Activated T-helper 1 cell treated with anti-CD3 and anti-CD28 coated beads, Interleukin-12 subunit alpha, Interleukin-12 subunit beta, Interleukin-2, Interleukin-4 antibody, amounts not matched to agents 30 ng/mL and 10 ng/mL and 1 ng/mL, durations not matched to agents 14 hours and 24 hours and 36 hours (primary cell): ENCODE measurements at places on chromosomes 12 and 14. TPM values are rescaled to one million over a fixed set of nuclear protein-coding genes. Genes with fewer than 3 reads are reported as not detected.

Gene HOXC13
- not detected in 2 replicates for total RNA-seq

Gene KRT83
- not detected in 2 replicates for total RNA-seq

Gene GPR137C
- total RNA-seq, result 0.10 and 0.34 TPM in 2 replicates

- no peaks in the 10 kb centered on the region for H3K4me1 ChIP-seq
- H3K36me3 ChIP-seq, result peaks cover 2% of the 10 kb centered on the region
- H3K4me3 ChIP-seq, result no peak overlapping the region
- no peak for DNase-seq
- H3K27ac ChIP-seq, result no peak overlapping the region
- no peaks in the 10 kb centered on the region for H3K27me3 ChIP-seq
These were observed 402.2 kb downstream of the AEBP2 start for GRCh38 chr12:19841451-19841850.

DNA sequence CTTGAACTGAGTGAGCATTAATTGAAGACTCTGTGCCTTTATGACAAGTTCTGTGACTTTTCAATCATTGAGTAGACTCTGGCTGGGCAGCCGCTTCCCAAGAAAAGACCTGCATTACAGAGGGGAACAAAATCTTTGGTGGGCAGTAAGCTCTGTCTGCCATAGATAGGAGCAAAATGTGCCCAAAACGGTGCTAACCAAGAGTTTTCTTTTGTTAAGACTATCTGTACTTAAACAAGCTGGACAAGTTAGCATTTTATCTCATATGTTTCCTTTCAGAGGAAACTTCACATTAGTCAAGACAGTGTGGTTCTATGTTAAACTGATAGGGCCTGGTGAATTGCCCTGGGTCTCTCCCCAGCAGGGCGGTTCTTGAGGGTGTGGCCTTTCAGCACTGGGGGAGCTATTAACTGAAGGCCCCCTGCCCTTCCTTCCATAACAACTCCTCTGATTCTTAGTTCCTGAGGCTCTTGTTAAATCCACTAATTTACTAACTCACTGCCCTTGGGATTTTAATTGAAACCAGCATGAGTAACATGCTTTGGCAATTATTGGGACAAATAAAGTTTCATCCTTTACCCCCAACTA lies 219.6 kb downstream of the KTN1 start:
- peaks cover 30% of the 10 kb centered on the region for H3K36me3 ChIP-seq
- DNase-seq, result no peak
- no peaks in the 10 kb centered on the region for H3K27me3 ChIP-seq
- no peak overlapping the region for H3K4me3 ChIP-seq
- H3K4me1 ChIP-seq, result peaks cover 56% of the 10 kb centered on the region

DNA sequence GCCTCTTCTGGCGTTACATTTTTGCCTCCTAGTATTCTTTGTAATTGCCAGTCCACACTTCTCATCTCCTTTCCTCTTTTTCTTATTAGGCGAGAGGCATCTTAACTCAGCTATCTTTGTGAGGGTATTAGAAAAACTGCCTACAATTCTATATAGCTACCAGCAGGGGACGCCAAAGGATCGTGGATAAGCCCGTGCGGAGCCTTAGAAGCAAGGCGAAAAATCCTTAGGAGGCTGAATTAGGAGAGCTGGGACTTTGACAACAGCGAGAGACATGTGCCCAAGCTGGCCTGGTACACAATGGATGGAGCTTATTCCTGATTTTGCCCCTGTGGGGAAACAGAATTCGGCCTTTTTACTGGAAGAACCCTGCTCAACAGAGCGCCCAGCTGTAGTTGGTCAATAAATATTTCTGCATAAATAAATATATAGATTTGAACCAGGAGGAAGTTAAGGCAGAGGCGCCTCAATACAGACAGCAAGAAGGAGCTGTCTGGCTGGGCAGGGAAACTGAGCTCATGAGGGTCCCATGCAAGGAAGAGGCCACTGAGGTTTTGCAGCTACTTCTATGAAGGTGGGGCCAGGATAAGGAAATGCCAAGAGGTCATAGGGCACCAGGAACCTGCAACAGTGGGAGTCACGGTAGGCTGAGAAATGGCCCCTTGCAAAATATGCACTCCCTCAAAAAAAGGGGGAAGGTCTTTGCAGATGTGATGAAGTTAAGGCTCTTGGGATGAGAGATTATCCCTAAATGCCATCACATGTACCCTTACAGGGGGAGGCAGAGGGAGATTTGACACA lies 14.6 kb upstream of the RBM19 start:
- no peak overlapping the region for H3K27ac ChIP-seq
- H3K36me3 ChIP-seq, result no peaks in the 10 kb centered on the region
- no peak overlapping the region for H3K4me3 ChIP-seq
- peaks cover 4% of the 10 kb centered on the region for H3K27me3 ChIP-seq
- no peaks in the 10 kb centered on the region for H3K4me1 ChIP-seq

- no peak overlapping the region for H3K4me3 ChIP-seq
- peaks cover 15% of the 10 kb centered on the region for H3K27me3 ChIP-seq
- H3K36me3 ChIP-seq, result no peaks in the 10 kb centered on the region
- no peak for DNase-seq
- no peak overlapping the region for H3K27ac ChIP-seq
These were observed 93.4 kb upstream of the ESRRB start for GRCh38 chr14:76282581-76282980.

DNA sequence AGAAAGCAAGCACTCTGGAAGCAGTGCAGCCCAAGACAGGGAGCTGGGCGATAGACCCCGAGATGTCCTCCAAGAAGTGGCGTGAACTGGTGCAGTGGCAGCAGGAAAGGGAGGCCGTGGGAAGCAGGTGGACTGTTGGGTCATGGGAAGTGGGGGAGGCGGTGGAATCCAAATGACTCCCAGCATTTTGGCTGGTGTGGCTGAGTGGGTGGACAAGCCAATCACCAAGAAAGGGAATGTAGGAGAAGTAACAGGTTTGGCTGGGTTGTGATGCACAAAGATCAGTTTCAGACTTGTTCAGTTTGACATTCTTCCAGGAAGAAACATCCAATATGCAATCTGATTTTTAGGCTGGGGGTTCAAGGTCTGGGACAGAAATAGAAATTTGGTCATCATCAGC lies 46.0 kb upstream of the KTN1 start:
- H3K36me3 ChIP-seq, result no peaks in the 10 kb centered on the region
- no peak for DNase-seq
- H3K4me3 ChIP-seq, result no peak overlapping the region

- DNase-seq, result no peak
- H3K36me3 ChIP-seq, result no peaks in the 10 kb centered on the region
- H3K4me1 ChIP-seq, result no peaks in the 10 kb centered on the region
- peaks cover 5% of the 10 kb centered on the region for H3K27me3 ChIP-seq
These were observed 3.9 kb downstream of the CD163 start for GRCh38 chr12:7499636-7500035.

DNA sequence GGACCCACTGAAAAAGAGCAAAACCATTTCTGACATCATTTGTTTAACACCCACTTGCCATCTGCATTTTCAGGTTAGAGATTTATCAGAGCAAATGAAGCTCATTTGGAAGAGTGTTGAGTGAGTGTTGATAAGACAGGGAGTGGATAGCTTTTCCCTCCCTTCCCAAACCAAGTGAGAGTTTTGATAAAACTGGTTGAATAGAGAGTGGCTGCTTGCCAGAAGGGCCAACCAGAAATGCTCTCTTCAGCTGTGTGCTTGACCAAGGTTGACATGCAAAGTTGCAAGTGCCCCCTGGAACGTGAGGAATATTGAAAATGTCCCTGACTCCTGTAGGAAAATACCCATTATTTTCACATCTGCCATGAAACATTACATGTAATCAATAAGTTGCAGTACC lies 1487.0 kb upstream of the FLRT2 start:
- H3K27me3 ChIP-seq, result no peaks in the 10 kb centered on the region
- no peak overlapping the region for H3K4me3 ChIP-seq
- no peaks in the 10 kb centered on the region for H3K36me3 ChIP-seq
- no peaks in the 10 kb centered on the region for H3K4me1 ChIP-seq

DNA sequence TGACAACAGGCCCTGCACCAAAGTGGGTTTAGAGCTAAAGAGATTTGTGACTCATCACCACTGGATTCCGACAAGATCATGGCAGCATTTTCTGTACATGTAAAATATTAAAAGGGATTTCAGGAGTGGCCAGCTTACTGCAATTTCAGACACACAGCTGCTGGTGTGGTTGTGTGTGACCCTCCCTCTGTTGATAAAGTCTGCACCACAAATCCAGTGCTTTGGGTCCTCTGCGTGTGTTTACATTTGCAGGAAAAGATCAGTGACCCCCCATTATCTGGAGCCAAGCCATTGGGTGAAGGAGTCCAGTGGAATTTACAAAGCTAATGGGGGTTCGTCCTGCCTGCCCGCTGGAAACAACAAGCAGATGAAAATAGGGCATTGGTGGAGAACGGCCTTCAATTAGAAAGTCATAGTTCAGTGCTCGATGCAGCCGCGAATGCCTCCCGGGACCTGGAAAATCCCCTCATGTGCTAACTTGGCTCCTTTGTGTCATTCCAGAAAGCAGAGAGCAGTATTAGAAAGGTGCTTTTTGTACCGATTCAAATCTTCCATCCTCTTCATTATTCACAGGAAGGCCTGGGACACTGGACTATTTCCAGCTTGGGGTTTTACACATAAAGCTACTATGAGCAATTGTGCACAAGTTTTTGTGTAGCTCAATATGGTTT lies 188.5 kb upstream of the TMEM132C start:
- H3K27me3 ChIP-seq, result no peaks in the 10 kb centered on the region
- H3K27ac ChIP-seq, result no peak overlapping the region
- H3K4me1 ChIP-seq, result no peaks in the 10 kb centered on the region
- no peak overlapping the region for H3K4me3 ChIP-seq
- no peaks in the 10 kb centered on the region for H3K36me3 ChIP-seq

DNA sequence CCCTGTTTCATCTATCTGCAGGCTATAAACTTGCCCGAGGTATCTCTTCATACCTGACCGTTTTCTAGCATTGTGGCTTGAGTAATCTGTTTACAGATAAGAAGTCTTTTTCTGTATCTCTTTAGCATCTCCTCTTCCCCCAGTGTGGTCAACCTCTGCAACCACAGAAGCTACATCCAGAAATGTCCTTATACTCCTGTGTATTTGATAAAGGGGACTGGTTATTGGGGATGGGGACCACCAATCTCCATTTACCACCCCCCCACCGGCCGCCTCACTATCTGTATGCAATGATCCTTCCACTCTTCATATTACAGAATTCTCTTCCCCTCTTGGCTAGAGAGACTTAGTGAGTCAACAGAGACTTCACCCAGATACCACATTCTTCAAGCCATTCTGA lies 3.4 kb upstream of the RPAP3 start:
- peaks cover 43% of the 10 kb centered on the region for H3K4me1 ChIP-seq
- no peak overlapping the region for H3K4me3 ChIP-seq
- DNase-seq, result no peak

DNA sequence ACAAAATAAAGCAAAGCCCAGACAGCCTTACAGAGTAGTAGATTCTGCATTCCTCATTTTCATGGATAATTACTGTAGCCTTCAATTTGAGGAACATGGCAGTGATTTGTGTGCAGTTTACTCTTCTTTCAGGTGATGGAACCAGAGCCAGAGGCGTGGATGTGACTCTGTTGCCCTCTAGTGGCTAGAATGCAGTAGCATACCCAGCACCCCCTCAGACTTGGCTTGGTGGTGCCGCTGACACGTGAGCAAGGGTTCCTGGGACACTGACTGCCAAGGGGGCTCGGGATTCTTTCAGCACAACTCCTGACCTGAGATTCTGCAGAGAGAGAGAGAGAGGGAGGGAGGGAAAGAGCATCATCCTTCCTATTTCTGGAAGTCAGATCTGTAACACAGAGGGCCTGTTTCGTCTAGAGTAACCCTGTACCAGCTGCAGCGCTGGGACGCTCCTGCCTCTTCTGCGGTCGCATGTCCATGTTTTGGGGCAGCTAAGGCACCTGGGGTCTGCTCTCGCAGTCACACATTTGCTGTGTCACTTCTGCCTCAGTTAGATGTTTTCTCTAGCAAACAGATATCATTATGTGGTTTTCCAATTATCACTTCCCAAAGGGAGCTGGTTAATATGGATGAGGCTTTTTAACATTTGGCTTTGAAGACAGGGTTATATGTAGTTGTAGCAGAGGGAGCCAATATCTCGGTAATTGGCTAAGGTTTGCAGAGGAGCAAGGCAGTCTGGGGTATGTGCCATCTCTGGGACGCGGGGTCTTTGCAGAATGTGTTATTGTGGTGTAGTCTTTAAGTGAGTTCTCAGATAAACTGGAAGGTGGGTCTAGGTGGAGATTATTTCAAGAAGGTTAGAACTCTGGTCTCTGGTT lies 428.1 kb downstream of the NRXN3 start:
- no peaks in the 10 kb centered on the region for H3K36me3 ChIP-seq
- DNase-seq, result peak; percentile 4
- no peaks in the 10 kb centered on the region for H3K27me3 ChIP-seq
- H3K4me3 ChIP-seq, result no peak overlapping the region
- H3K4me1 ChIP-seq, result no peaks in the 10 kb centered on the region
- H3K27ac ChIP-seq, result no peak overlapping the region

DNA sequence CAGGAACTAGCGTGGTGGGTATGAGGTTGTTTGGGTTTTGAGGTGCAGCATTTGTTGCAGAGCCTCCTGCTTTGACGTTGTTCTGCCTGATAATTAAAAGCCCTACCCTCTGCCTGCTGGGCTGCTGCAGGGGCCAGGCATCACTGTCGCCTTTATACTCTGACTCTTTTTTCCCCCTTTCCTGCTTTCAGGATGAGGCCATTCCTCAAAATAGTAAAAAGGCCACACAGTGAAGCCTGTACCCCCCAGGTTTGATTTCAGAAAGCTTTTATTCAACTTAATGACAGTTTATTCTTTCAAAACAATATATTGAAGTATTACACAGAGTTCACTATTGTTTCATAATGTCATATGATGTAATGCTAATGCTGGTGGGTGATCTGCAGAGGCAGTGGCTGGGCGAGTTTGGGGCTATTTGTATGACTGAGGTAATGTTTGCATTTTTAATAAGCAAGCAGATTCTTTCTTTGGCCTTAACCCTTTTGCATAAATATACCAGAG lies 9.1 kb downstream of the BORCS5 start:
- H3K27ac ChIP-seq, result no peak overlapping the region
- no peak overlapping the region for H3K4me3 ChIP-seq
- no peaks in the 10 kb centered on the region for H3K27me3 ChIP-seq
- H3K4me1 ChIP-seq, result peaks cover 51% of the 10 kb centered on the region
- no peak for DNase-seq

DNA sequence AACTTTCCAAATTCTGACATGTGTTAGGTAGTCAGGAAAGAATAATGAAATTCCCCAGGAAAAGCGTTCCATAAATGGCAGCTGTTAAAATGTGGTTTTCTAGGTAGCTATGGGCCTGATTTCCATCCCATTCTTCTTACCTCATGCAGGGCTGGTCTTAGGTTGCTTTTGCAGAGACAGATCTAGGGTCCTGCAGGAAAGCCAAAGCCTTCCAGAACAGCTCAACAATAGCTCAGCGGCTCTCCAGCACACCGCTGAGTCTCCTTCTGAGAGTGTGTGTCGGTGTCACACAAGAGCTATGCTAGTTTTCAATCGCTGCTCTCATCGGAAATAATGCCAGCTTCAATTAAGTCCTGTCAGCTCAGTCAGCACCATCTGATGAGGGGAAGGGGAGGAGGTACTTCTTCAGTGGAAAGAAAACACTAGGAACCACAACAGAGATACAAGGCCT lies 106.7 kb downstream of the TMEM30B start:
- H3K4me1 ChIP-seq, result peaks cover 37% of the 10 kb centered on the region
- H3K4me3 ChIP-seq, result no peak overlapping the region
- peaks cover 1% of the 10 kb centered on the region for H3K36me3 ChIP-seq
- peak overlapping the region; percentile 42 for H3K27ac ChIP-seq

- no peaks in the 10 kb centered on the region for H3K36me3 ChIP-seq
- H3K27ac ChIP-seq, result no peak overlapping the region
- DNase-seq, result no peak
- H3K4me1 ChIP-seq, result no peaks in the 10 kb centered on the region
These were observed 44.0 kb downstream of the DLK1 start for GRCh38 chr14:100770605-100771120.

- no peak overlapping the region for H3K4me3 ChIP-seq
- no peaks in the 10 kb centered on the region for H3K36me3 ChIP-seq
- DNase-seq, result no peak
- no peaks in the 10 kb centered on the region for H3K4me1 ChIP-seq
- H3K27ac ChIP-seq, result no peak overlapping the region
- H3K27me3 ChIP-seq, result peaks cover 41% of the 10 kb centered on the region
These were observed 4.7 kb downstream of the KLRK1 start for GRCh38 chr12:10385166-10385613.
